ENCODE measurements at places on chromosomes 2 and 18. TPM values are rescaled to one million over a fixed set of nuclear protein-coding genes. Genes with fewer than 3 reads are reported as not detected.

GCKR gene
- 0.59 TPM for total RNA-seq

UPP2 gene
- total RNA-seq: not detected

CHRNG gene
- not detected for total RNA-seq

IL1F10 gene
- not detected for total RNA-seq

ANKRD36B gene
- total RNA-seq: 32.9 TPM

GRCh38 chr18:41119031-41119430, 836.0 kb upstream of the PIK3C3 start:
- H3K27me3 ChIP-seq: no peaks in the 10 kb centered on the region
- H3K36me3 ChIP-seq: no peaks in the 10 kb centered on the region
- H3K4me1 ChIP-seq: no peaks in the 10 kb centered on the region
- H3K27ac ChIP-seq: no peak overlapping the region

GRCh38 chr2:179049203-179049545, 763 bp downstream of the CCDC141 start:
- no peaks in the 10 kb centered on the region for H3K27me3 ChIP-seq
- no peak overlapping the region for H3K4me3 ChIP-seq
- peaks cover 16% of the 10 kb centered on the region for H3K4me1 ChIP-seq

DNA sequence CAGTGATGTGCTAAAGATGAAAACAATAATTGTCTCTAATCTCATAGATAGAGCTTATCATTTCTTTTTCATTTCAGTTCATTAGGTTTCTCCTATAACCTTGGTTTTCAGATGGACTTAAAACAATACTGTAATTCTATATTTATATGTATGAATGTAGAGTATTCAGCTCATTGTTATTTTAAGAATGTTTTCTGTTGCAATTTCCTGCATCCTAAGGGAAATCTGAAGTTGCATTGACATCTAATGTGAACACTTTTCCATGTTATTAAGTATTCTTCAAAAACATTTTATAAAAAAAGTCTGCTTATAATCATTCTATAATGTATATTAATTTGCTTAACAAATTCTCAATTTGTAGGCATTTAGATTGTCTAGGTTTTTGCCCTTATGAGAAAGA, 288.9 kb downstream of the XIRP2 start:
- no peak overlapping the region for H3K4me3 ChIP-seq
- no peak for DNase-seq
- H3K27ac ChIP-seq: no peak overlapping the region
- no peaks in the 10 kb centered on the region for H3K4me1 ChIP-seq

DNA sequence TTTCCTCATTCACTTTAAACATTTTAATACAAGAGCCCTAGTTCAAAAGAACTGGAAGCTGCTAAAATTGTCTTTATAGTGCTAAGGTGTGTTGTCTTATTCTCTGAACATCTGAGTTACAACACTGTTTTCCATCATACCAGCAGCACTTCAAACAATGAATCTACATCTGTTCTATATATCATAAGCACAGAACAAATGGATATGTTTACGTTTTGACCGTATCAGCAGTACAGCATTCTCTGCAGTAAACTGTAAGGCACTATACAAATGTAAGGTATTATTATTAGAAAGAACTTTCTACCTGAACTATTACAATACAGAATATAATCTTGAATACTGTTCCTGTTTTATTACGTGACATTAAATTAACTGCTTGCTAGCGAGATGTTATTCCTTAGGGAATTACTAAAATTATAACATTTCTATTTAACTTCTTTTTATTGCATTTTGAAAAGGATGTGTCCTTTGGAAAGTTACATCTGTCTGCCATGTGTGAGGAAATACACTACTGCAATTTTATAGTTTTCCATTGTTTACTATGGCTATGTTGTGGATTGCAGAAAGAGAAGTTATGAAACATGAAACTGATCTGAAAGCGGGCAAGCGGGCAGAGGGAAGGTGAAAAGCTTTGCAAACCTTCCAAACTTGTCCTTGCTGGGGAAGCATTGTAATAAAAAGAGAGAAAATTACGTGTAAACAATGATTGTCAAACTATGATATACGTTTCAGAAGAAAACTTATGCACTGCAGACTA, 13.7 kb downstream of the NCKAP1 start:
- peaks cover 8% of the 10 kb centered on the region for H3K36me3 ChIP-seq
- no peak overlapping the region for H3K27ac ChIP-seq
- peaks cover 5% of the 10 kb centered on the region for H3K4me1 ChIP-seq

DNA sequence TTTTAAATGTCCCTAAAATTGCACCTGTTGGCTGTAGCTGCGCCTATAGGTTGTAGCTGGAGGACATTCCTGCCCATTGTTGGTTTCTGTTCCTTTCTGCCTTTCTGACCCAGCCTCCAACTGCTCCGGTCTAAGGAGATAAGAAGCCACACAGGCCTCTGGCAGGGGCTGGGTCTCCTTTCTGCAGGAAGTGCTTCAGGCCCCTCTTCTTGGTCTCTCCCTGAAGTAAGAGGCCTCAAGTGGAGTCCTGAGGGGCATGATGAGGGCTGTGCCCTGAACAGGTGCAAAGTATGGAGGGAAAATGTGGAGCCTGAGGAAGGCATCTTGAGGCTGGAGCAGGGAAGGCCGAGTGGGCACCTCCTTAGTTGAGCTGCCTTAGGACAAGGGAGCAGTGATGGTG, 10.4 kb upstream of the SFTPB start:
- peaks cover 13% of the 10 kb centered on the region for H3K4me1 ChIP-seq
- no peaks in the 10 kb centered on the region for H3K36me3 ChIP-seq
- H3K4me3 ChIP-seq: no peak overlapping the region
- H3K27ac ChIP-seq: no peak overlapping the region
- no peaks in the 10 kb centered on the region for H3K27me3 ChIP-seq

GRCh38 chr2:15253835-15254286, 307.3 kb downstream of the NBAS start:
- DNase-seq: no peak
- H3K36me3 ChIP-seq: peaks cover 7% of the 10 kb centered on the region
- no peak overlapping the region for H3K4me3 ChIP-seq

DNA sequence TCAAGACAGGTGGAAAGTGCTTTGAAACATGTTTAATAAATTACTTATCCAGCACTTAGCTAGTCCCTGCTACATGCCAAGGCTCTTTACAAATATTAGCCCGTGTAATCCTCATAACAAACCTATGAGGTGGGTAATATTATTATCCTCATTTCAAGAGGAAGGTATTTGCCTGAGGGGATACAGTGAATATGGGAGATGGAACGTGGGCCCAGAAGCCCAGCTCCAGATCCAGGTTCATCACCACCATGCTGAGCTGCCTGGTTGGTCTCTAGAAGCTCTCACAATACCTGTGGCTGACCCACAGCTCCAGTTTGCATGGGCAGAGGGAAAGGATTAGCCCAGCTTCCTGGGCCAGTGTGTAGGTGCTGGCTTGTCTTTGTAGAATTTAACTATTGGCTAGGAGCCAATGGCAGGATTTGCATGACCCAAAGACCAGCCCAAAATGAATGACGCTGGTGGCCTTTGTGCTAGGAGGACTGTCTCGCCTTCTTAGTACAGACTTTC, 61.6 kb upstream of the ATP8B1 start:
- H3K36me3 ChIP-seq: no peaks in the 10 kb centered on the region
- no peak overlapping the region for H3K4me3 ChIP-seq
- DNase-seq: no peak
- H3K27me3 ChIP-seq: no peaks in the 10 kb centered on the region
- H3K4me1 ChIP-seq: no peaks in the 10 kb centered on the region

DNA sequence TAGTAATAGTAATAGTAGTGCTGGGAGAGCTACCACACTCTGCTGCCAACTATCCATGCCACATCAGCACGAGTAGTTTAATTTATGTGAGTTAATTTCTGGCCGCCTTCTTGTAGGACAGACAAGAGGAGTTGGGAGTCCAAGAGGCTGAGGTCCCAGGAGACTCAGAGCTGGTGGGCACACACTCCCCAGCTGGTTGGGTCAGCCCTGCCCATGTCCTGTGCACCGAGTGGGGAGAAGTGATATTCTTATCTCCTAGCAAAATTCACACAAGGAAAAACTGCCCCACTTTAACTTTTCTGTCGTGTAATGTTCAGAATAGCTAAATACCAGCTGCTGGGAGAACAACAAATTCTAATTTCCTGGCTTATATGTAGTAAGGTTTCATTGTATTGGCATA, 15.2 kb upstream of the MAP4K4 start:
- H3K4me3 ChIP-seq: no peak overlapping the region
- H3K27ac ChIP-seq: no peak overlapping the region
- DNase-seq: no peak
- H3K36me3 ChIP-seq: no peaks in the 10 kb centered on the region

GRCh38 chr2:32314886-32315285, 37.2 kb downstream of the YIPF4 start:
- DNase-seq: no peak
- H3K36me3 ChIP-seq: peaks cover 9% of the 10 kb centered on the region
- no peak overlapping the region for H3K27ac ChIP-seq
- no peaks in the 10 kb centered on the region for H3K27me3 ChIP-seq
- no peak overlapping the region for H3K4me3 ChIP-seq

- DNase-seq: no peak
- no peak overlapping the region for H3K27ac ChIP-seq
- no peaks in the 10 kb centered on the region for H3K27me3 ChIP-seq
- H3K4me3 ChIP-seq: no peak overlapping the region
These were observed 79.1 kb upstream of the MYCN start for GRCh38 chr2:15861172-15861822.

DNA sequence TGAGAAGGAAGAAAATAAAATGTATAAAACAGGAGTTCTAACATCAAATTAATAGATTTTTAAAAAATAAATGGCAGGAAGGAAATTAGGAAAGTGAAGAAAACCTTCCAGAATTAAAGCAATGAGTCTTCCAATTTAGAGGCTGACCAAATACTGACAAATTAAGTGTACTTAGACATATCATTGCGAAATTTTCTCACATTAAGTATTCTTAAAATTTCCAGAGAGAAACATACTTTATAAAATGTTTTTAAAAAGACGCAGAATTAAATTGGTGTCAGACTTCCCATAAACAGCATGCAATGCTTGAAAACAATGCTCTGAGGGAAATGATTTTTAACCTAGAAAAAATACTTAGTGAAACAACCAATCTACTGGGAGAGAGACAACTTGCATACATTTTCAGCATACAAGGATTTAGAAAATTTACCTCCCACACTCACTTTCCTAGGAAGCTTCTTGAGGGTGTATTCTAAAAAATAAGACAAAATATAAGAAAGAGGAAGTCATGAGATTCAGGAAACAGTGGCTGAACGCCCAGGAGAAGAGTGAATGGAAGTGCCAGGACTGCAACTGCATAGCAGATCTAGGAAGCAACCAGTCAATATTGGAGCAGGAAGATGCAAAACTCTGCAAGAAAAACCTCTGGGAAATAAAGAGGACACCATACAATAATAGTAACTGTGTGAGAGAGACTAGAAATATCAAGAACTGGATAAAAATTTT, 339.9 kb downstream of the ADCYAP1 start:
- no peak overlapping the region for H3K4me3 ChIP-seq
- H3K36me3 ChIP-seq: no peaks in the 10 kb centered on the region
- peaks cover 9% of the 10 kb centered on the region for H3K4me1 ChIP-seq
- H3K27ac ChIP-seq: no peak overlapping the region

DNA sequence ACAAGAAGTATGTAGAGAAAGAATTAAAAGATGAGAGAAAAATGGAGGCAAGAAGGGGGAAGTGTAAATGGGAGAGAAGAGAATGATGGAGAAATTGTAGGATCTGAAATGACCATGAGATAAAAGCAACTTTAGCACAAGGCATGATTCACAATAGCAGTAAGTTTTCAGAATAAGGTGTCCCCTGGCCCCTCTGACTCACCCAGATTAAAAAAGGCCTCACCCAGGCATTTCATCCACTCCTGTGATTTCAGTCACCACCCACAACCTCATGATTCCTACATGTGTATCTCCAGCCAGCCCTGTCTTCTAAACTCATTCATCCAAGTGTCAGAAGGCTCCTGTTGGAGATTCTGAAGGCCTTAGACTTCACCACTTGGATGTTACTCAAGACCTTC, 56.6 kb downstream of the SP100 start:
- H3K27me3 ChIP-seq: no peaks in the 10 kb centered on the region
- no peak for DNase-seq
- H3K4me3 ChIP-seq: no peak overlapping the region
- peaks cover 7% of the 10 kb centered on the region for H3K4me1 ChIP-seq
- H3K36me3 ChIP-seq: no peaks in the 10 kb centered on the region

DNA sequence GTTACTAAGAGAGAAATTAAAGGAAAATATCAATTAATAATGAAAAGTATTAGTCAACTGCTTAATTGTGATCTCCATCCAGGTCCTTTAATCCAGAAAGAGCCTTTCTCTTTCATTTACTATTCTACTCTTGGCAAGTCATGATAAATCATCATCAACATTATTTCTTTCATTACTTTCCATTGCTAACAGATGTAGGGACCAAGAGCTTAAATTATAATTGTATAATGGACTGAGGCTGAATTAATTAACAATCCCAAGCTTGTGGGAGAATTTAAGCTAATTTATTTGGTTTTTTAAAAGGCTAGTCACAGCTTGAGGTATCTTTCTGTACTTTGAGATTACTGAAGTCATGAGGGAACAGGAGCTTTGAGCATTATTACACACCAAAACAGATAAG, 223.9 kb downstream of the ERBB4 start:
- no peaks in the 10 kb centered on the region for H3K36me3 ChIP-seq
- H3K27ac ChIP-seq: no peak overlapping the region
- no peak overlapping the region for H3K4me3 ChIP-seq
- no peaks in the 10 kb centered on the region for H3K27me3 ChIP-seq

GRCh38 chr2:113963965-113964364, 74.1 kb downstream of the ACTR3 start:
- H3K4me3 ChIP-seq: no peak overlapping the region
- H3K4me1 ChIP-seq: no peaks in the 10 kb centered on the region
- H3K27ac ChIP-seq: no peak overlapping the region
- H3K27me3 ChIP-seq: no peaks in the 10 kb centered on the region
- no peaks in the 10 kb centered on the region for H3K36me3 ChIP-seq

DNA sequence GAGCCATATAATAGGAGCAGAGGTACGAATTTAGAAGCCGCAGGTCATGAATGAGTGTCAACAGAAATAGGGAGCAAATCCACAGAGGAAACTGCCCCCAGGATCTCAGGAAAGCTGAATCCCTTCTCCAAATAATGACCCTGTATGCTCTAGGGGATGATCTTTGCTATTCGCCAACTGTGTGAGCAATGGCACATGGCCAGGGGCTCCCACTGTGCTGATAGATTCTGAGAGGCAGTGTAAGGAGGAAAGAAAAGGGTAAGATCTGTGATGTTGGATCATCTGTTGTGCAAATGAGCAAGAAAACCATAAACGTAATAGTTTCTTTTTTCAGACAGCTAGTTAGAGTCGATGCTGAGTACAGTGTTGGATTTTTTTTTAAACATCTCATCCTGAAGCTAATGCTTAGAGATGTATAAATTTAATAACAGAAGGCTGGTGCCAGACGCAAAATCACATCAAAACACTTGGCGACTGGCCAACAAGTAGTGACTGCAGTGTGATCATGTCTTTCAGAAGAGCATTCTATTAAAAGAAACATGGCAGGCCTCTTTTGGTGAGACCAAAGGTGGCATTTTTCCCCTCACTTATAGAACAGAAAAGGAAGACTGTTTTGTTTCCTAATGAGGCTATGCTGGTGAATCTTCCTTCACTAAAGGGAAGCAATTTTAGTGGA, 77.4 kb downstream of the ABCA12 start:
- H3K4me1 ChIP-seq: peaks cover 6% of the 10 kb centered on the region
- no peaks in the 10 kb centered on the region for H3K27me3 ChIP-seq
- no peaks in the 10 kb centered on the region for H3K36me3 ChIP-seq
- DNase-seq: no peak
- H3K27ac ChIP-seq: no peak overlapping the region
- no peak overlapping the region for H3K4me3 ChIP-seq

Measured in endothelial cell (in vitro differentiated cells).